ENCODE measurements at places on chromosomes 2 and 18.
A peak's percentile ranks its signal among the peaks of the same experiment; 100 is the strongest.

GRCh38 chr2:227818675-227819397 is 5.2 kb downstream of the CCL20 start:
- no peak overlapping the region for H3K4me3 ChIP-seq
- peaks cover 9% of the 10 kb centered on the region for H3K27me3 ChIP-seq
- DNase-seq, result no peak
- no peaks in the 10 kb centered on the region for H3K4me1 ChIP-seq
- H3K36me3 ChIP-seq, result no peaks in the 10 kb centered on the region
- peak overlapping the region; percentile 85 for H3K27ac ChIP-seq

- peak; percentile 26 for DNase-seq
- no peaks in the 10 kb centered on the region for H3K36me3 ChIP-seq
- peak overlapping the region; percentile 65 for H3K4me3 ChIP-seq
- H3K27ac ChIP-seq, result peak overlapping the region; percentile 39
- H3K4me1 ChIP-seq, result peaks cover 82% of the 10 kb centered on the region
Measured at GRCh38 chr2:84849271-84849952, 31.5 kb downstream of the TRABD2A start.

GRCh38 chr2:6748406-6749067 is 117.2 kb downstream of the CMPK2 start:
- peaks cover 62% of the 10 kb centered on the region for H3K27me3 ChIP-seq
- no peak overlapping the region for H3K27ac ChIP-seq
- H3K36me3 ChIP-seq, result no peaks in the 10 kb centered on the region
- DNase-seq, result no peak

DNA sequence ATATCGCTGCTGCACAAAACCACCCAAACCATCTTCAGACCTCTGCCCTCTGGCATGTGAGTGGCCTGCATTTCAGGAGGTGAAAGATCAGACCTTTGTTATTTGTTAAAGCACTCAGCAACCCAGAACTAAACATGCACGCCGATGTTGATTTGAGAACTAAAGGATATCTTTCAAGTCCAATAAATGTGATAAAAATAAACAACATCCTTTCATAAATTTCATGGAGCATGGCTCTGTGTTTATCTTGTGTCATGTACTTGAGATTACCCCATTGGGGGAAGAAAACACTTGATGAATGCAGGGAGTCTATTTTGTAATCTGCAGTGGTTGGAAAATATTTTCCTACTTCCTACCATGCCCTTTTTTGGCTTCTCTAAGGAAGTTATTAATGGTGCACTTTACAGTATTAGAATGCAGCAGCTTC is 70.8 kb upstream of the GATA6 start:
- H3K36me3 ChIP-seq, result no peaks in the 10 kb centered on the region
- peaks cover 24% of the 10 kb centered on the region for H3K27me3 ChIP-seq
- peaks cover 4% of the 10 kb centered on the region for H3K4me1 ChIP-seq
- H3K4me3 ChIP-seq, result no peak overlapping the region
- no peak overlapping the region for H3K27ac ChIP-seq

DNA sequence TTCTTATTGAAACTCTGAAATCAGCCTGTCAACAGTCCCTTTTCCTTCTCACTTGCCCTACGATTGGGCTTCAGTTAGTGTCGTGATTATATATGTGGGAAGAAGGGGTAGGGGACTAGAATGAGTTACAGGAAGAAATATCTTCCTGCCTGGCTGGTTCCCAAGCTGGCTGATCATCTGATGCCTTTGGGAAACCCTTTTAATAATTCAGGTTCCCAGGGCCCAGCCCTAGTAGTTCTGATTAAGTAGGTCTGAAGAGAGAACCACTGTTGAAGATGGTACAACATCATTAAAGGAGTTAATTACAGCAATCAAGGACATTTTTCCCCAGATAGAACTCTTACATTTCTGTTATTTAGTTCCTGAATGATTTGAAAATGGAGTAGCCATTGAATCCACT is 110.1 kb upstream of the EML6 start:
- H3K4me1 ChIP-seq, result peaks cover 50% of the 10 kb centered on the region
- H3K4me3 ChIP-seq, result no peak overlapping the region

DNA sequence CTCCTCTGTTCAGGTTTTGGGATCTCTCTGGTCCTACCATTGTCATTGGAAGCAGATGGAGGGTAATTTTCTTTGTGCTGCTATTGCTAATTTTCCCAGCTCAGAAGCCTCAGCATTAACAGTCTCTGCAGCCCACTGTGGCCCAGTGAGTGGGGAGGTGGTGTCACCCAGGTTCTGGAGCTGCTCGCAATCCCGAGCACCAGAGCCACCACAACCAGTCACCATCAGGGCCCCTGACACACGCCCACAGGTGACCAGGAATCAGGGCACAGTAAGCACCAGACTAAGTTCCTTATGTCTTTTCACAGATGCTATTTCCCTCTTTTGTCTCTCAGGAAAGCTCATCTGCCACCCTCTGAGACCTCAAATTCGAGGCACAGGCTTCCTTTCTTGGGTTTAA is 87.9 kb downstream of the SEPTIN10 start:
- H3K27ac ChIP-seq, result no peak overlapping the region
- no peaks in the 10 kb centered on the region for H3K4me1 ChIP-seq
- no peak overlapping the region for H3K4me3 ChIP-seq
- H3K36me3 ChIP-seq, result no peaks in the 10 kb centered on the region
